Pulmonary artery endothelial cell (primary cell): ENCODE measurements at places on chromosomes 3 and 15.
A peak's percentile ranks its signal among the peaks of the same experiment; 100 is the strongest.

DNA sequence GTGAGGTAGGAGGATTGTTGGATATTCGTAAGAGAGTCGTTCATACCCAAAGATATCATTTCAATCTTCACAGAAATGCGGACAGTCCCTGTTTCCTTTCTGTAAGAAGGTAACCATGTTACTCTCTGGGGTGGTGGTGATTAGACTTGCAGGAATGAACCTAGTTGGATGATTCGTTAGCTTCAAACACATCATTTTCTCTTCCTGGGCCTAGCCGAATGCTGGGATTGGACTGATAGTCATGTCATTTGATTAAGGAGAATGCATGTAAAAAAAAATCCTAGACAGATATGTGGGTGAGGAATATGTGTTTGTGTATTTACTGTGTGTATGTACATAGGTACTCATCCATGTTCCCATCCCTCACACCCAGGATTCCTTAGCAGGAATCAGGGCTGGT is 12.4 kb downstream of the SLCO3A1 start:
- no peak for DNase-seq

GRCh38 chr15:31387479-31388118 is 61.0 kb downstream of the KLF13 start:
- no peak for DNase-seq

DNA sequence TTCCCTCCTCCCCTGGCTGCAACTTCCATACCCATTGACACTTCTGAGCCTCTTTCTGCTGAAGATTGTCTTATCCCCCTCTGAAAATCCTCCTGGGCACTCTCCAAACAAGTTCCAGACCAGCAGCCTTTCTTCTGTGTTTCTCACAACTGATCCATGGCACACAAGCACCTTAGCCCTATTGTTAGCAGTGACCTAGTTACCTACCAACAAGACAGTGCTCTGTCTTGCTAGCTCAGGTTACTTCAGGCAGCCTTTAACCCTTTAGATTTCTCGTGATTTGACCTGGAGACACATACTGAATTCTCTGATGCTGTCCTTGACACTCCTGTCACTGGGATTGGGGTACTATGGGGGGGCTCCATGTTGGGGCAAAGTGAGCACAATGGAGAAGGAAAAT is 82.1 kb downstream of the GTF2E1 start:
- no peak for DNase-seq

DNA sequence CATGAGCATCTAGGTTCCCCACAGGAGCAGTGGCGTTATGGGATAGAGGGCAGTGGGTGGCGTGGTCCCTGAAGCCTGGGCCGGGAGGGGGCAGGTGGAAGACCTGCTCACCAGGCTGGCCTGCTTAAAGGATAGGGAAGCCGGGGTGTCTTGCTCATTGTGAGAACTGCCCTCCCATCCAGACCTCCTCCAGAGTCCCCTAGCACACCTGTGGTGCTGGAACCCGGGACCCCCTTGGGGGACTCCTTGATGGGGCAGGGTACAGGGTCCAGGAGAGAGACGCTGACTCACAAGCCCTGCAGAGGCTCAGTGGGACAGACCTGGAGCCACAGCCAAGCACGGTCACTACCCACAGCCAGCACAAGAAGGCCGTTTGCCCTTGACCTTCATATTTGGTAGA is 2.8 kb upstream of the RHCG start:
- DNase-seq: no peak

- DNase-seq: no peak
Observed at GRCh38 chr3:186915806-186916796, 14.2 kb upstream of the ST6GAL1 start.

DNA sequence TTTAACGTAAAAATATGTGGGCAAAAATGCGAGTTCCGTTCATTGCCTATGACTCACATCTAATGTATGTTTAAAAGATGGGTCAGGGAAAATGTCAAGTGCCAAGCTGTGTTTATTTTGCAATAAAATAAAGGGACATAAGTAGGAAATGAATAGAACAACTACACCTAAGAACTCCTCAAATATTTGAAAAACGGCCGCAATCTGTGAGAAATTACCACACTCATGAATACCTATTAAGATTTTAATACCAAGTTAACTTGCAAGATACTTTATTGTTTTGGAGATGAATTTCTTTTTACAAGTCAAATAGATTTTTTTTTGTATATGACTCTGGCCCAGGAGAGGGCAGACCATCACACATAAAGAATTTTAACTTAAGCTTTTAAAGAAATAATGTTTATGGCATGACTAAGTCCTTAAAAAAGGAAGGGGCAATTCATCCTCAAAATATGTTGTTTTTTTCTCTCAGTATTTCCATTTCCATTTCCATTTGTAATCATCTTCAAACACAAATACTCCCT is 152.7 kb downstream of the SUCNR1 start:
- peak; percentile 72 for DNase-seq

GRCh38 chr15:32030795-32031194 is 480 bp downstream of the CHRNA7 start:
- DNase-seq: no peak

DNA sequence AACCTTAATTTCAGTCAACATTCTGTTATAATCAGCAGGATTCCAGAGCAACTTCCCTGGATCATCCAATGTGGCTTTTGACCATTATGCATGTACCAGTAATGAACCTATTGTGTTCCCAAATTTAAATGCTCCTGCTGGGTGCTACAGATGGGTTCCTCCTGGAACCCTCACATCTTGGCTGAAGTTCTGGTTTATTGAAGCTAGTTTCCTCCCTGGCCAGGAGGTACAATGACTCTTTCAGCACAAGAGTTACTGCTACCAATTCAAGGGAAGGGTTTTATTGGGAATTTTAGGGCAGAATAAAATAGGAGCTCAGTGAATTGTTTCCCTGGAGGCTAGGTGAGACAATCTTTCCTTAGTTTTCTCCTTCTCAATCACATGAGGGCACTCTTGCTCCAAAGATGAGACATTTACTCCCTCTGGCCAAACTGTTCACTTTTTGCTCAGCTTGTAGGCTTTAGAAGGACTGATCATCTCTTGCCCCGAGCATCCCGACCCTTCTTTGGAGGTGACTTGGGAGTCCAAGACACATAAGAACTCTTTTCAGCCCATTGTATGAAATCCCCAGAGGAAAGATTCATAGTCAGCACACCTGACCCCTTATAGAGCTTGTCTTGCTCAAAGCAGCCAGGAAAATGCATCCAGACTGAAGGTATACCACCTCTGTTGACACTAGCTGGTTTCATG is 8.8 kb upstream of the NPHP3 start:
- DNase-seq: no peak

DNA sequence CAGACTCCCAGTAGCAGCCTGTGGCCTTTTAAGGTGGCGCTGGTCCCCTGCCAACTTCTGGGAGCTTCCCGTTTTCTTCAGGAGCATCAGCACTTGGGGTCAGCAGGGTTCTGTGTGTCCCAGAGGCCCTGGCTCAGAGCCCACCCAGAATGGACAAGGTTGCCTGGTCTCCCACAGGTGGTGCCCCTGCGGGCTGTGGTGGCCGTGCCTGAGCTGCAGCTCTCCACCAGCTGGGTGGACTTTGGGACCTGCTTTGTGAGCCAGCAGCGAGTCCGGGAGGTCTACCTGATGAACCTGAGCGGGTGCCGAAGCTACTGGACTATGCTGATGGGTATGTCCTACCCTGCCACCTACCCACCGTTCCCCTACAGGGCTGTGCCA is 15.5 kb downstream of the ACAA1 start:
- no peak for DNase-seq

DNA sequence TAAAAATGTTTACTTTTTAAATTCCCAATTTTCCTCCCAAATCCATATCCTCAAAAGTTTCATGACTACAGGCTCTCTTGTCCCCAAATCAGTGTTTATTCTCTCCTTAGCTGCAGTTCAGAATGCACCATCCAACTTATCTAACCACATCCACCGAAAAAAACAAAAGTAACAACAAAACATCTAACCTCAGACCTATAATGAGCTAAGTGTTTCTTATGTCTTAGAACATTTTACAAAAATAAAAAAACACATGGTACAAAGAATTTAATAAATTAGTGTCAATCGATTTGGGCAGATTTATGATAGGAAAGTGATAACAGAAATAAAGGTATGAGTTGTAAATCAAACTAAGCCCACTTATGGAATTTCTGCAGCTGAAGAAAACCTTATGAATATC is 13.6 kb downstream of the SATB1 start:
- DNase-seq: no peak
